ENCODE measurements at places on chromosomes 1 and 21.

GRCh38 chr1:205770618-205771017, 4.7 kb downstream of the RAB29 start:
- no peak for DNase-seq

GRCh38 chr1:79497193-79497773, 490.8 kb upstream of the ADGRL4 start:
- no peak for DNase-seq

- no peak for DNase-seq
Measured at GRCh38 chr1:198253259-198253658, 96.5 kb downstream of the NEK7 start.

DNA sequence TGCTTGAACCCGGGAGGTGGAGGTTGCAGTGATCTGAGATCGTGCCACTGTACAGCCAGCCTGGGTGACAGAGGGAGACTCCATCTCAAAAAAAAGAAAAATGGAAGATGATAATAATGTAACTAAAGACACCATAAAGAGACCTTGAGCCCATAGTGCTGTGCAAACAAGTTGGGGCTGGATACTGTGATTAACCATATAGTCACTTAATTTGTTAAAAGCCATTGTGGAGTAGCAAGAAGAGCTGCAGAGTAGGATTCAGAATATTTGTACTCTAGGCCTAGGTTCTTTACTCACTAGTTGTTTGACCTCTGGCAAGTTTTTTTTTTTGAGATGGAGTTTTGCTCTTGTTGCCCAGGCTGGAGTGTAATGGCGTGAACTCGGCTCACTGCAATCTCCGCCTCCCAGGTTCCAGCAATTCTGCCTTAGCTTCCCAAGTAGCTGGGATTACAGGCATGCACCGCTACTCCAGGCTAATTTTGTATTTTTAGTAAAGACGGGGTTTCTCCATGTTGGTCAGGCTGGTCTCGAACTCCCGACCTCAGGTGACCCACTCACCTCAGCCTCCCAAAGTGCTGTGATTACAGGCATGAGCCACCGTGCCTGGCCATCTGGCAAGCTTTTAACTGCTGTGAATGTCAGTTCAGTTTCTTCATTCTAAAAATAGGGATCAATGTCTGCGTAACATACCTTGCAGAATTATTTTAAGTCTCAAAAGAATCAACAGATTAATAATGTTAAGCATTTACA, 12.8 kb downstream of the CAP1 start:
- DNase-seq: no peak

DNA sequence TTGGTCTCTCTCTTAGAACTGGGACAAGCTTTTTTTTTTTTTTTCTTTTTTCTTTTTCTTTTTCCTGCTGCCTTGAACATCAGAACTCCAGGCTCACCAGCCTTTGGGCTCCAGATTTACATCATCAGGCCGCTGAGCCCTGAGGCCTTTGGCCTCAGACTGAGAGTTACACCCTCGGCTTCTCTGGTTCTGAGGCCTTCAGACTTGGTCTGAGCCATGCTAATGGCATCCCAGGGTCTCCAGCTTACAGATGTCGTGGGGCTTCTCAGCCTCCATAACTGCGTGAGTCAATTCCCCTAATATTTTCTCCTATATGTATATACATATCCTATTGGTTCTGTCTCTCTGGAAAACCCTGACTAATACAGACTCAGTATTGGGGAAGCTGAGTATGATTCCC, 36.5 kb upstream of the RC3H1 start:
- DNase-seq: no peak

DNA sequence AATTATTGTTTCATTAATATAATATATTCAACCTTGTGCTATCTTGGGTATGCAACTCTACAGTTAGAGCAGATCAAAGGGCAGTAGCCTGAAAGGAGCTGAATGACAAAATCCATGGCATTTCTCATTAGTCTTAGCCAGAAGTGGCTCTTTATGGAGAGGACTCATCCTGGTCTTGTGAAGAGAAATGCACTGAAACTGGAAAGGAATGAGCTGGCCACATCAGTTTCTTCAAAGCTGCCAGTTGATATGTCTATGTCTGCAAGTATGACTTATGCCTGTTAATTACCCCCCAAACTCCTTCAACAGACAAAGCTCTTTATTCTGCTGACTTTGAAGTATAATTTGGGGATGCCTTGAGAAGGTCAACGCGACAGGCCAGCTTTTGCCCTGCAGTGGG, 119.0 kb upstream of the UBE2U start:
- no peak for DNase-seq

GRCh38 chr1:58745117-58745516, 38.7 kb downstream of the JUN start:
- no peak for DNase-seq

GRCh38 chr1:106721790-106722189, 334.7 kb upstream of the PRMT6 start:
- no peak for DNase-seq

GRCh38 chr1:11602981-11603380, 51.2 kb downstream of the FBXO2 start:
- no peak for DNase-seq

DNA sequence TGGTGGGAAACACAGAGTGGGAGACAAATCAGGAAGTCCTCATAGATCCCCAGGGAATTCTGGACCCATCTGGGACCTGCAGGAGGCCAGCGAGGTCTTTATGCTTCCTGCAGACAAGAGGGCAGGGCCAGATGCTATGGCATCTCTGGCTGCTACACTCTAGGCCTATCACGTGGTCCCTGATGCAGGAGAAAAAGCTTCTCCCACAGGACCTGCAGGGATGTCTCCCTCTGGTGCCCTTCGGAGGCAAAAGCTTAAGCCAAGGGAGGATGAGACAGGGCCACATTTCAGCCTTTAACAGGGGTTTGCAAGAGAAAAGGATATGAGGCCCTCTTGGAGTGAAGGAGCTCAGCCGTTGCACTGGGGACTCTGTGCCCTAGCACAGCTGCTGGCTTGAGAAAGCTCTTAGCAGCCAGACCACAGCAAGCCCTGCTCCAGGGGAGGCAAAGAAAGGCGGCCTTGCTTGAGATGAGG, 243.0 kb downstream of the C1orf94 start:
- DNase-seq: no peak

- DNase-seq: no peak
Measured at GRCh38 chr1:85611425-85611824, 30.9 kb downstream of the CCN1 start.

GRCh38 chr1:163196449-163196787, 6.3 kb downstream of the RGS5 start:
- DNase-seq: no peak

DNA sequence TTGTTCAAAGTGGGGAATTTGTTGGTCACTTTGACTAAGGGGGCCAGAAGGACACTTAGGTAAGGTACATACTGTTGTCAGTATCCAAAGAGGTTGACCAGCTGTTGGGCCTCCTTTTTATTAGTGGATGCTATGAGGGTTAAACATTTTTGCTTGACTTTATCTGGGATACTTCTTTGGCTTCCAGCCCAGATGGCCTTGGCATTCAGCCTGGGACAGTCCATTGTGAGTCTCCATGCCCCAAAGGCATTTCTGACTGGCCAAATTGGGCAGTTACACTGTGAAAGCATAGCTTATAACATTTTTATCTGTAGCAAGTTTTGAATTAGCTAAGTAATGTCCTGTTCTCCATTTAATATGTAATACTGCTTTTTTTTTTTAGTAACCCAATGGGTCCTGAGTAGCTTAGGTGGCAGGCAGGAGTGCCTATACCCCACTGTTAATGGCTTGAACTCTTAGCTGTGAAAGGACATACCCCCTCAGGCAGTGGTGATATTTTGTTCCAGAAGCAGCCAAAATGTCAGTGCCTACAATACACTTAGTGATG, 35.4 kb upstream of the CD1D start:
- DNase-seq: no peak

All from SIG-M5 (cell line).